PC-9 (cell line): ENCODE measurements at places on chromosomes 16 and 17.
A peak's percentile ranks its signal among the peaks of the same experiment; 100 is the strongest.

- DNase-seq, result no peak
Observed at GRCh38 chr17:2403044-2403443, 2.2 kb upstream of the MNT start.

GRCh38 chr17:14919631-14920213 is 345.4 kb downstream of the PMP22 start:
- DNase-seq, result no peak

GRCh38 chr16:48365025-48365600 is 20.1 kb downstream of the SIAH1 start:
- DNase-seq, result no peak

- no peak for DNase-seq
Observed at GRCh38 chr17:45168991-45169752, 7.5 kb downstream of the HEXIM2 start.

DNA sequence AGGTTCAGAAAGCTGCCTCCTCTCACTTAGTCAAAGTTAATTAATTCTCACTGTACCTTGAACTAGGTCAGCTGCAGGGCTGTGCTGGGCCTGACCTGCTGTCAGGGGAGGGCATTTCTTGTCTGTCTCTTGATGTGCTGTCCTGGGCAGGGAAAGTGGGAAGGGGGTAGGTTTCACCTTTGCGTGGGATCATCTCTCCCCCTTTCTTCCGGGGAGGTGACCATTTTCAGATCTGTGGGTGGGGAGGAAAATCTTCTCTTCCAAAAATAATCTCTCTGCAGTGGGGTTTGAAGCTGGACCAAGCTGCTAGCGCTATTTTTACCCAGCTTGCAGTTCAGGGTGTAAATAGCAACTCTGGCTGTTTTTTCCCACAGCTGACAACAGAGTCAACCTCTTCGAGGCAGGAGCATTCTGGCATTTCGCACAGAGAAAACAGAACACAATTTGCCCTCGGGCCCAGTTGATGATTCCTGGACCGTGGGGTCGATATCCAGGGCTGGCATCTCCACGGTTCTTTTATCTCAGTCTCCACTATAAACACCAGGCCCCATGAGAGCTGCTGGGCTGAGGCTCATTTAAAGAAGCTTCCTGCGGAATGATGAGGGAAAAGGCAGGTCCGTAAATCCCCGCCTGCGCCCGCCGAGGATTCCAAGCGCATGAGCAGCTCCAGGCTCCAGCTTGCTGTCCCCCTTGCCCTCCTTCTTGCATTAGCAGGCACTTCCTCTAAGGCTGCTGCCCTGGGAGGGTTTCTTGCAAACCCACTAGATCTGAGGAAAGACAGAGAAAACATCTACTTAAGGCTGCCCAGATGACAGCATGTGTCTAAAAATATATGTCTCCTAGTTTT is 93.9 kb downstream of the YPEL2 start:
- DNase-seq, result no peak

GRCh38 chr17:11182430-11182829 is 58.6 kb upstream of the SHISA6 start:
- no peak for DNase-seq

DNA sequence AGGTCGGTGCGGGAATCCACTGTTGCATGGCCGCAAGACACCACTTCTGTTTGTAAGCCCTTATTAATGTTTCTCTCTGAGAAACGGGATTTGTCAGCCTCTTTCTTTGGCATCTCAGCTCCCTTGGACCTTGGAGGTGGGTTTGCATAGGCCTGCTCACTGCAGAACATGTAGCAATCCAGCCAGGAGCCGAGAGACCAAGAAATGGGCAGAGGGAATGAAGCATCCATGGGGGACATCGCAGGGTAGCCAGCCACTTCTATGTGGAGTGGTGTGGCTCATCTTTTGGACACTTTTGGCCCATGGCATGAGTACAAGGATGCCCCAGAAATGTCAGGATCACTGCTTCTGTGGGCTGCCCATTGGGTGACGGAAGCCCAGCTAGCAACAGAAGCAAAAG is 79.4 kb downstream of the GSG1L start:
- no peak for DNase-seq

- DNase-seq, result peak; percentile 98
Observed at GRCh38 chr17:62800585-62800984, 7.5 kb downstream of the MARCHF10 start.

DNA sequence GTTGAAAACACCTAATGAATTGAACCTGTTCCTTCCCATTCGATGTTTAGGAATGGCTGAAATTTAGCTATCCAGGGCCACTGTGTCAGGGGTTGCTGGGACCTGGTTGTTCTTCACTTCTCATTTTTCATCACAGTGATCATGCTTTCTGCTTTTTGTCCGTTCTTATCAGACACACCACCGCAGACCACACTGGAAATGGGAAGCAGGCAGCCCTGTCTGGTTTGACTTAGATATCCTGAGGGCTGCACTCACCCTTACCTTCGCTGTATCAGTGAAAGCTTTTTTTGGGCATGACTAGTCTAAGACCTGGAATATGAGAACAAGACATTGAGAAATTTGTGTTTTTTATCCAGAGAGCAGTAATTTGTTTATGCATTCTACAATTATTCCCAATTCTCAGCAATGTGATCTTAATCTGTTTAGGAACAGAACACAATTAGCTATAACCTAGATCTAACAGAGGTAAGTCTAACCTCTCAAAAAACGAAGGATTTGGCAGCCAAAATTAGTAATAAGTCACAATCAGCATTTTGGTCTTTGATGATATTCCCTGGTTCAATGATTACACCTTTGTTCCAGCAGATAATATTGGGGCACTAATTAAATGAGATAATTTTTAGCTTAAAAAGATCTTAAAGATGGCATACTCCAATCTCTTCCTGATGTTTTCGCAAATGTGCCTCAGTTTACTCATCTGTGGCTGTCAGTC is 126.0 kb upstream of the GOT2 start:
- DNase-seq, result no peak

DNA sequence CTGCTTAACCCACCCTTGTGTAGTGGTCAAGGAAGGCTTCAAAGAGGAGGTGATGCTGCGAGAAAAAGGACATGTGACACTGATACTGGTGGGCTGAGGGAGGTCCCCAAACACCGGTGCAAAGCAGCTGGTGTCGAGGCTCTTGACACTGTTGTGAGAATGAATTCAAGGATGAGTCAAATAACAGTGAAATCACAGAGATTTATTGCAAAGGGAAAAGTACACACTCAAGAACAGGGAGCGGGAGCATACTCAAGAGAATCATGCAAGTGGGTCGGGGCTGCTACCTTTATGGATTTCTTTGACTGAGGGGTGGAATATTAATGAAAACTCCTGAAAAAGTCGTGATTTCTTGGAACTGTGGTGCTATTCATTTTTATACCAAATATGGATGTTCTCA is 31.1 kb downstream of the TMEM132E start:
- no peak for DNase-seq

DNA sequence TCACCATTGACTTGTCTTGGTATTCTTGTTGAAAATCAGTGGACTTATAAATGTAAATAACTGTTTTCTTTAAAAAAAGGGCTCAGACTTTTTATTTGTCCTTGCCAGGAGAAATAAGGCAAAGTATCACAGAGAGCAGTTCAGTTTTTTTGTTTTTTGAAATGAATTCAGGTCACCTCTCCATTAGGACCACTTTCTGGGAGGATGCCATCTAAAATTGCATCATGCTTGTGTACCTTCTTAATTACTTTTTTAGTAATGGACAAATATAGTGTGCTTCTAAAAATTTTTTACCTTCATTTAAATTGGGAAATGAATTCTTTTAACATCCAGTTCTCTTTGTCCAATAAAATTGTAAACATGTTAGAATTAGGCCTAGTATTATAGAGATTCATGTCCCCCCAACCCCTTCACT is 210.0 kb downstream of the BCAS3 start:
- DNase-seq, result no peak

GRCh38 chr16:68411086-68411485 is 37.2 kb downstream of the SMPD3 start:
- no peak for DNase-seq

GRCh38 chr16:47388705-47389104 is 72.2 kb downstream of the ITFG1 start:
- no peak for DNase-seq

DNA sequence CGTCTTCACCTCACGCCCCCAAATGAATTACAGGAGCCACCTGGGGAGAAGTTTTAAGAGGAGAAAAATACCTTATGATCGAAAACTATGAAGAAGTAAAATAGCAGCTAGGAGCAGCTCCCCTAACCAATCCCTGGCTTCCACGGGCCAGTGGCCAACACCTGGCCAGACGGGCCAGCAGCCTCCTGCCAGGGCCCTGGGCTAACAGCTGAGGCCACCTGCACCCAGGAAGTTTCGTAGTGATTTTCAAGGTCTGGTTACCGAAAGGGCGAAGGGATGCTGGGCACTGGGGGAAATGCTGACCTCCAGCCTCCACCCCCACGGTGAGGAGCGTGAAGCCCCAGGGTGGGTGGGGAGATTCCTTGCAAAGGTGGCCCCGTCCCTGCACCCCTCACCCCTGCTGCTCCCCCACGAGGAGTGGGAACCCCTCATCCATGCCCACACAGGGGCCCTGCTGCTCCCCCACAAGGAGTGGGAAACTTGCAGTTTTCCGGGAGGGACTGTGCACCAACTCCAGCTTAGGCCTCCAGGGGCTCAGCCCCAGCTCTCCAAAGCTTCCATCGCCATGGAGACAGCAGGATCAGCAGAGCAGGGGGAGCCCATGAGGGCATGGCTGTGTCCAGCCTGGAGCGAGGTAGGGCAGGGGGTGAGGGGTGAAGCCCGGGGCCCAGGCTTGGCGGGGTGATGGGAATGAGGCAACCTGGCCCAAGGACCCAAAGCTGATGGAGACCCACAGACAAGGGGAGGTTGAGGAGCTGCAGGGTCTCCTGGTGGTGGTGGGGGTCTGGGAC is 31.9 kb upstream of the ACSF3 start:
- DNase-seq, result no peak

DNA sequence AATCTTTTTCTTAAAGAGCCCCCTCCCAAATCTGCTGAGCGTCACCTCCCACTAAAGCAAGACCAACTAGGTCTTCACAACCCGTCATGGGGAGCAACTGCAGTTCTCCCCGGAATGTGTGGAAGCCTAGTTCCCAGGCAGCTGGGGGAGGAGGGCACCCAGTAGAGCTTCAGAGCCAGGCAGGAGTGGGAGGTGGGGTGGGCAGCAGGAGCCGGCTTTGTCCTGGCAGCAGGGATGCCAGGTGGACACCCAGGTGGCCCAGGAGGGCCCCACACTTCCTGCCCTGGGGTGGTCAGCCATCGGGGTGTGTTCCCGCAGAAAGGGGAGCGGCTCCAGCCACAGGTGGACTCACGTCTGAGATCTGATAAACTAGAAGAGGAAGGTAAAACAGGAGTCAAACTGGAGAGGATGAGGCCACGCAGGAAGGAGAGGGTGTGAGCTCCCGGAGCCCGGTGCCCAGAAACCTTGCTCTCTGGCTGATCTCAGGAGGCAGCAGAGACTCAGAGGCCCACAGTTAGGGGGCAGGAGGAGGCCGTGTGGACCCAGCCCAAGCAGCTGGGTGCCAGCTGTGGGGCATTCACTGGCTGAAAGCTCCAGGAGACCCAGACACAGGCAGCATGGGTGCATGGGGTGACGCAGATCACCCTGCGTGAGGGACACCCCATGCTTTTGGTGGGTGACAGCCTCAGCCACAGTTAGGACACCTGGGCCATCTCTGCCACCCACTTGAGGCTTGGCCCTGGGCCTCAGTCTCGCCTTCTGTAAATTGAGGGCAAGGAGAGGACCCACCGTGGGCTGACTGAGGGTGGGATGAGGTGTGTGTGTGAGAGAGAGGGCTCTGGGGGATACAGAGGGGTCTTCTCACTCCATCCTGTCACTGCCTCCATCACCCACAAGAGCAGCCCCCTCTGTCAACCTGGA is 260.8 kb upstream of the TNRC6C start:
- DNase-seq, result no peak

- peak; percentile 32 for DNase-seq
Observed at GRCh38 chr17:9217151-9218056, 196.1 kb downstream of the NTN1 start.

GRCh38 chr17:78575899-78576298 is 1.3 kb downstream of the DNAH17 start:
- DNase-seq, result no peak

DNA sequence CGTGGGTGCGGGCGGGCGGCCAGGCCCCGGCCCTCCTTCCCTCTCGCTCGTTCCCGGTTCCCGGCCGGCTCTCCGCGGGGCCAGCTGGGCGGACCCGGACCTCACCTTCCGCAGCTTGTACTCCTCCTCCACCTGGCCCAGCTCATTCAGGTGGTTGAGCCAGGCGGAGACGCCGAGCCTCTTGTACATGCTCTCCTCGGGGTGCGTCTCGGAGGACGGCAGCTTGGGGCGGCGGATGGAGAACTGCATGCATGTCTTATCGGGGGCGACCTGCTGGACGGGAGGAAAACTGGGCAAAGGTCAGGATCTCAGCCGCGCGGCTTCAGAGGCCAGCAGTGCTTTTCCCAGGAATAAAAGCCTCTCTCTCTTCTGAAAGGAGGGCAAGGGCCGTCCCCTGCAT is 85.4 kb downstream of the TBC1D16 start:
- DNase-seq, result no peak

GRCh38 chr17:10557422-10557821 is 8.0 kb upstream of the MYH2 start:
- DNase-seq, result no peak

DNA sequence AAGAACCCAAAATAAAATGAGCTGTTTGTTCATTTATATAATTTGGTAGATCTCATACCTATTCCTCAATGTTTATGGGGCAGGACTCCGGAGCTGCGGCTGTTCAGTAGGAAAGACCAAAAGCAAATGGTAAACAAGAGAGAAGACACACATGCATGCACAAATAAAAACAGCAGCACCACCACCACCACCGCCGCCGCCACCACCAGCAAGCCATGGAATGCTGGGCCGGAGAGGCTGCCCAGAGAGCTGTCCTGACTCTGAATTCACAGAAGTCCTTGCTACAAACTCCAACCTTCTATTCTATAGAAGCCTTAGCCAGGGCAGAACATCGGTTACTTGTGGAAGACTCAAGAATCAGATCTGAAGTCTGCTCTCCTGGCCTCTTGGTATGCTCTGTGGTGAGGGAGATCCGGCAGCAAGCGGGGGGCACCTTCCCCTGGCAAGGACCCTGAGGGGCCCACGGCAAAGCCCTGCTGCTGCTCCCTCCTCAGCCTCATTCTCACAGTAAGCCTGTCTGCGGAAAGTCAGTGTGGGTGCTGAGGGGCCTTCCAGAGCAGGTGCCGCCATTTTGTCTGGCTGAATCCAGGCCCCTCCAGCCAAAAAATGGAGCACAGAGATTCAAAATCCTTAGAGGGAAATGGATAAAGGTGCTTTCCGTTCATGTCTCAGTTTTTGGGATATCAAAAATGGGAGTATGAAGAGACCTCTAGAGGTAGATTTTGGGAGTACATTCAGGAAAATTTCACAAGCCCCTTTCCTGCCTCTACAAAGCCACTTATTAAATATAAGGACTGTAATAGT is 6.4 kb upstream of the FOXJ1 start:
- no peak for DNase-seq

GRCh38 chr16:66116163-66117002 is 250.1 kb upstream of the CDH5 start:
- no peak for DNase-seq
